Activated T-helper 17 cell treated with anti-CD3 and anti-CD28 coated beads, Interleukin-2, amount 50 U/mL, for 72 hours (primary cell): ENCODE measurements at places on chromosomes 11 and 22.

GRCh38 chr11:64055077-64055476, 19.3 kb downstream of the FLRT1 start:
- no peak for ATAC-seq

- ATAC-seq: no peak
These were observed 41.4 kb downstream of the CERK start for GRCh38 chr22:46696614-46697013.

- peak; percentile 62 for ATAC-seq
These were observed 33.0 kb downstream of the GRIA4 start for GRCh38 chr11:105642870-105643269.

- ATAC-seq: no peak
These were observed 6.3 kb upstream of the CTSD start for GRCh38 chr11:1770061-1770460.

GRCh38 chr11:103326070-103326794, 217.0 kb downstream of the DYNC2H1 start:
- ATAC-seq: peak; percentile 79

- no peak for ATAC-seq
These were observed 18.6 kb downstream of the PHLDB1 start for GRCh38 chr11:118625976-118626375.

GRCh38 chr11:43687120-43687791, 6.7 kb downstream of the HSD17B12 start:
- ATAC-seq: no peak

GRCh38 chr11:3120071-3120792, 44.9 kb downstream of the OSBPL5 start:
- ATAC-seq: no peak
